ENCODE measurements at places on chromosomes 2 and 18.

DNA sequence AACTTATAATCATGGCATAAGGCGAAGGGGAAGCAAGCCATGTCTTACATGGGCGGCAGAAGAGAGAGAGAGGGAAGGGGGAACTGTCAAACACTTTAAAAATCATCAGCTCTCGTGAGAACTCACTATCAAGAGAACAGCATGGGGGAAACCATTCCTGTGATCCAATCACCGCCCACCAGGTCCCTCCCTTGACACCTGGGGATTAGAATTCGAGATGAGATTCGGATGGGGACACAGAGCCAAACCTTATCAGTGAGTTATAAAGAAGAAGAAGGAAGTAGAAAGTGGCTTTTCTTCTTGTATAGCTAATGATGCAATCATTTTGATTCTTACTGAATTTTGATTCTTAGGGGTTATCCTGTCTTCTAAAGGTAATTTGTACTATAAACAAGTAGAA is 51.4 kb downstream of the SMCHD1 start:
- DNase-seq, result no peak

GRCh38 chr18:26708806-26709716 is 156.4 kb downstream of the AQP4 start:
- DNase-seq, result no peak

GRCh38 chr2:27720004-27720551 is 51.4 kb upstream of the MRPL33 start:
- DNase-seq, result peak; percentile 98

DNA sequence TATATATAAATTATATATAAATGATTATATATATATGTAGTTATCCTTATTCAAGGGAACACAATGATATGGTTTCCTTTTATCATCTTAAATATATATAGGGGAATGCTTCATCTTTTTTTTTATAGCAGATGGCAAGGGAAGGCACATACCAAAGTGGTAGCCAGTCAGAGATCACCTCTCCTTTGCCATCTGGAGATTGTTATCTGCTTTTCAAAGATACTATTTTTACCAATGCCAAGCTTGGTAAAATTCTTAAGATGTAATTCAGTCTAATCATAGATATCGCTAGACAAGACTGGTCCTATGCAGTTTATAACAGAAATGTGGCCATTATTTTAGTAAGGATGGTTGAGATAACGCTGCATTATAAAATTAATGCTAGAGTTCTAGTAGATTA is 64.7 kb upstream of the DSEL start:
- no peak for DNase-seq

DNA sequence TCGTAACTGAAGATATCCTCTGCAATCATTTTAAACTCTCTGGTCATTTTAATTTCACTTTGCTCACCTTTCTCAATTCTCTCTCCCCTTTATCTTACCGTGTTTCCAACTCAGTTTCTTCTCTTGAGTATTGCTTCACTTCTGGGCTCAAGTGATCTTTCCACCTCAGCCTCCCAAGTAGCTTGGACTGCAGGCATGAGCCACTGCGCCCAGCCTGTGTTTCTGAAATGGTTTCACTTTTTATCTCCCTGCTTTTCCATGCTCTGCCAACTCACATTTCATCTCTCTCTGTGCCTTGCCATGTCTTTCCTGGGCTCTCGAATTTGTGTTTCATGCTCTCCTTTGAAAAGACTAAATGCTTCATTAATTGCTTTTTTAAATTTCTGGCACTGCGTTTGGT is 30.5 kb upstream of the TMEM131 start:
- DNase-seq, result no peak

DNA sequence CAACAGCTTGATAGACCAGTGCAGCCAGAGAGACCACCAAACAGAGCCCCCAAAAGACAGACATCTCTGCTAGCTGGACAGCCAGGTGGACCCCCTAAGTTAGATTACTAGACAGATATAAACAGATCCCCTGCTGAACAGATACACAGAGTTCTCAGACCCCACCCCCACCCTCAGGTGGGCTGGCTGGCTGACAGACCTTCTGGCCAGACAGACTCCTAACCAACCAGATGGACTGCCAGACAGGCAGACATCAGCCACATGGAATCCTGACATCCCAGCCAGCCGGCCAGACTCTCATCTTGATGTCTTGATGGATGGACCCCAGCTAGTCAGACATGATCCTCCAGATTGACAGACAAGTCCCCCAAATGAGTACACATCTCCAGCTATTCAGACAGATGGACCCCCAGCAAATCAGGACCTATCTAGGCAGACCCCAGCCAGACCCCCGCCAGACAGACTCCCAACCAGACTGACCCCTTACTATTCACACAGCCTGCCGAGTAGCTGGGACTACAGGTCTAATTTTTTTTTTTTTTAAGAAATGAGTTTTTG is 18.0 kb downstream of the PTPN18 start:
- no peak for DNase-seq

DNA sequence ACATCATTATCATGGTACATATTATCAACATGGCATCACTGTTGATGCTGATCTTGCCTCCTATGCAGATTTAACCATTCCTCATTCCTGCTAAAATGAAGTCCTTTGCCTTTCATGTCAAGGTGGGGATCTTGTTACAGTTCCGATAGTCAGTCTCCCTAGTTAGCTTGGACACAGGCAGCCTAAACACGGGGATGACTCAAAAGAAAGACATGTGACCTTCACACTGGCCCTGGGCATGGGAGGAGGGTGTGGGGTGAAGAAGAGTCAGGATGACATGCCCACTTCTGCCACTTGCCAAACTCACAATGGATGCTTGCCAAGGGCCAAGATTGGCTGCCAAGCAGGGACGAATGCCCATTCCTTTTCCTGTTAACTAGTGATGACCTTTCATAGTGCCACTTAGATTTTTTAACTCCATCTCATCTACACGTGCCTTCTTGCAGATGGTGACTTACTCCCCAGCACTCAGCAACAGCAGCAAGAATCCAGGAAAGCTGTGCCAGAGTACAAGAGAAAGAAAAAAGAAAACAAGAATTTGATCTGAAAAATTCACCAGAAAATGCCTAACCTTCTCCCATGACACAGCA is 13.9 kb upstream of the SLC1A4 start:
- DNase-seq, result peak; percentile 55

DNA sequence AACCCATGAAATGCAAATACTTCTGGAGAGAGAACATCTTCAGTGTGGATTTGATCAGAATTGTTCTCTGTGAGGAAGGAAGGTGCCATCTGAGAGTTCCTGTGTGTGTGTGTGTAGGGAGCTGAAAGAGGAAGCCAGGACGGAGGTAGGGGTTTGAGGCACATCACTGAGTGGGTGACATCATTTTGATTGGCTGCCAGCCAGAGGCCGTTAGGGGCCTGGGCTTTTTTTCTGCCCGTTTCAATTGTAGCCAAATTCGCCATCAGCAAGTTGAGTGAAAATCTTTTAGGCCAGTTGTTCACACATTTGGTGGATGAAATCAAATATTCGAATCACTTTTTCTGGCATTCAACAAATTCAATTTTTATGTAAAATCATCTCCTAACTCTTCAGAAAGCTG is 48.9 kb downstream of the TSN start:
- no peak for DNase-seq

GRCh38 chr2:23519334-23519651 is 134.3 kb downstream of the KLHL29 start:
- no peak for DNase-seq

GRCh38 chr18:21629089-21629832 is 17.1 kb downstream of the SNRPD1 start:
- DNase-seq, result no peak

- DNase-seq, result no peak
Observed at GRCh38 chr2:8767324-8767723, 70.1 kb downstream of the KIDINS220 start.

GRCh38 chr18:22493255-22493654 is 75.5 kb upstream of the CTAGE1 start:
- no peak for DNase-seq

DNA sequence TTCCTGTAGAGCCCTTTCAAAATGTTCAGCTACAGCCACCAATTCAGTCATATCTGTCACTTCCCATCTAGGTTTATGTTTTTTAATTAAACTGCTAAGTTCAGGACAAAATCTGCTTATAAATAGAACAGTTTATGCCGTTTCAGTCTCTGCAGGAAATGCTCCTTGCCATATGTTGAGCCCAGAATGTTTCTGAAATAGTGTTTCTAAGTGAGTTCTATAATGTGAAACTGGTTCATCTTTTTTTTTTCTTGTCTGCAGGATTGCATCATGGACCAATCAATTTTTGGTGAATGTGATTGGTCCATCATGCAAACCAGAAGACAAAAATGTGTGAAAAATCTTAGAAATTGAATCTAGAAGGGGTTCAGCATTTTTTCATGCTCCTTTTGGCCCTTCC is 30.2 kb upstream of the RHOB start:
- no peak for DNase-seq

GRCh38 chr18:58046794-58047555 is 2.9 kb downstream of the NEDD4L start:
- no peak for DNase-seq

- no peak for DNase-seq
Observed at GRCh38 chr2:109151519-109151918, 22.5 kb downstream of the SH3RF3 start.

DNA sequence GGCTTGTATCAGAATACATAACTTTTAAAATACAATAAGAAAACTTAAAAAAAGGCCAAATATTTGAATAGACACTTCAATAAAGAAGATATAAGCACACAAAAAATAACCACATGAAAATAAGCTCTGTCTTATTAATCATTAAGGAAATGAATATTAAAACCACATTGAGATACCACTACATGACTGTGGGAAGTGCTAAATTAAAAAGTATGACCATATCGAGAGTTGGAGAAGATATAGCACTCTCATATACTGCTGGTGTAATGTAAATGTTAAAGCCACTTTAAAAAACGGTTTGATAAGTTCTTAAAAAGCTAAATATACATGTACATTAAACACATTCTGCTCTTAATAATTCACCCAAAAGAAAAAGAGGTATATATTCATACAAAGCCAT is 104.6 kb upstream of the TRIB2 start:
- no peak for DNase-seq

DNA sequence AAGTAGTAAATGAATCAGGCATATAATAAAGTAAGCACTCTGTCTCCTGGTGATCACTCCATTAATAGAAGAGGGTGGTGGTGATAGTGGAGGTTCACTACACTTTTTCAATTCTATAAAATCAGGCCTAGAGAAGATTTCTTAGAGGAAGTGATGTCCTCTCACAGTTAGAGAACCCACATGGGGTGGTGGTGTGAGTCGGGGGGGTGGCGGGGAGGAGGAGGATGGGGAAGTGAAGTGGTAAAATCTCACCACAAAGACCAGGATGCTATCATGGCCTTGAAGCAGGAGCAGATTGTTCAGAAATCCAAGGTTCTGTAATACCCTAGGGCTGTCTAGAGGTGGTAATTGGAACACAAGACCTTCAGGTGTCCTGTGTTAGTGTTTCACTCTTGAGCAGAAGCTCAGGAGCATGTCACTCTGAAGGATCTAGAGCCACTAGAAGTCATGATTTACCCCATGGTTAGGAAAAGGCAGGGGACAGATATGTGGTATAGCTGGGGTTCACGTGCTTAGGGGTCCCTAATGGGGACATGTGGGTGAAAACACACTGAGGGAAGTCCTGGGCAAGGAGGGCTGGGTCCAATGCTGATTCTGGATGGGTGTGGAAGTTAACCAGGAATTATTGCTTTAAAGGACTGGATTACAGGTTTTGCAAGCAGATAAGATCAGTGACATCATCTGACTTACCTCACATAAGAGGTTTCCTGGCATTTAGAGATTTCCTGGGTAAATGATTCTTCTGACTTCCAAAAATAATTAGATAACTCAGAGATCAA is 31.0 kb downstream of the RNF125 start:
- no peak for DNase-seq

DNA sequence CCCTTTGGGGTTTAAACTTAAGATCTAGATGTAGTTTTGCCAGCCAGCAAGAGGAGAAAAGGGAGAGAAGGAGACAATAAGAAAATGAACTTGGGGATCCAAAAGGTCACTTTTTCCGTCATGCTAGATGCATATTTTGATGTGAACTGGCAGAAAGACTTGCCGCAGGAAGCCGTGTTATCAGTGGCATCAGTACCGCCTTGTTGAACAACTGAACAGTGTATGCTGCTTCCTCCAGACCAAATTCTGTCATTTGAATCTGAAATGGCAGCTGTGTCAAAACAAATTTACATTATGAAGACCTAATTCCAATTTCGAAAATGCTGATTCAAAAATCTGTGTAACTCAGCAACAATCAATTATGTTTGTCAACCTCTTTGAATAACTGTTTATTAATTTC is 42.1 kb downstream of the TMEM200C start:
- no peak for DNase-seq

- DNase-seq, result no peak
Observed at GRCh38 chr2:66073172-66073571, 361.8 kb upstream of the MEIS1 start.

DNA sequence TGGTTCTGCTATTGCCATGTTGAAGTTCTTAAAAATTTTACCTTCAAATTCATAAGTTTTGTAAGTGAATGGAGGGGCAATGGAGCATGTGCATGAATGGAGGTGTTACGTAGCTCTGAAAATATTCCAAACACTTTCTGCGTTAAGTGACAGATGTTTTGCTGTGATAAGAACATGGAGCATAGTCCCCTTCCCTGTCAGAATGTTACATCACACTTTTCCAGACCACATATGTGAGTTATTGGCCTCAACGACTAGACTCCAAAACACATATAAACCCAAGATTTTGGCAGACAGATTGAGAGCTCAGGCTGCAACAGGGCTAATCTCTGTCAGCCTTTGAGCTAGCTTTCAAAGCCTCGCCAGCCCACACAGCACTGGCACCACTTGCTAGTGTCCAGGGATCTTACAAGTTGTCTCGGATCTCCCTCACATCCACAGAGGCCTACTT is 27.2 kb upstream of the MFSD6 start:
- no peak for DNase-seq

GRCh38 chr2:64426183-64426952 is 27.6 kb upstream of the LGALSL start:
- peak; percentile 64 for DNase-seq

- DNase-seq, result no peak
Observed at GRCh38 chr2:73980566-73980965, 4.1 kb upstream of the TET3 start.

GRCh38 chr2:150154308-150154797 is 333.1 kb downstream of the RND3 start:
- no peak for DNase-seq

DNA sequence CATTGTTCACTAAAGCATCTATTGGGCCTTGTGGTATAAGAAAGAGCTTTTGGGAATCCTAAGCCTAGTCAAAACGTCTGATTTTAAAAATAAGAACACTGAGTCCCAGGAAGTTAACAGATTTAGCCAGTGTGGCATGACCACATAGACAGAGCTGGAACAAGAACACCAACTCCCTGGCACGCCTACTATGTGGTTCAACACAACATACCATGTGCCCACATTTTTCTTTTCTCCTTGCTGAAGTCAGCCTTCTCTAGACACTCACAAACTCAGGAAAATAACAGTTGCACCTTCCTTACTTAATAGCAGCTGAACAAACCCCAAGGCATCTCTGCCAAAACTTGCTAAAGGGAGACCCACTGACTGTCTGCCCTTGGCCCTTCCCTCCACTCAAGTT is 124.8 kb downstream of the C1D start:
- peak; percentile 17 for DNase-seq
